Panc1 (cell line): ENCODE measurements at places on chromosomes 3 and 15. TPM values are rescaled to one million over a fixed set of nuclear protein-coding genes. Genes with fewer than 3 reads are reported as not detected.
A peak's percentile ranks its signal among the peaks of the same experiment; 100 is the strongest.

DNA sequence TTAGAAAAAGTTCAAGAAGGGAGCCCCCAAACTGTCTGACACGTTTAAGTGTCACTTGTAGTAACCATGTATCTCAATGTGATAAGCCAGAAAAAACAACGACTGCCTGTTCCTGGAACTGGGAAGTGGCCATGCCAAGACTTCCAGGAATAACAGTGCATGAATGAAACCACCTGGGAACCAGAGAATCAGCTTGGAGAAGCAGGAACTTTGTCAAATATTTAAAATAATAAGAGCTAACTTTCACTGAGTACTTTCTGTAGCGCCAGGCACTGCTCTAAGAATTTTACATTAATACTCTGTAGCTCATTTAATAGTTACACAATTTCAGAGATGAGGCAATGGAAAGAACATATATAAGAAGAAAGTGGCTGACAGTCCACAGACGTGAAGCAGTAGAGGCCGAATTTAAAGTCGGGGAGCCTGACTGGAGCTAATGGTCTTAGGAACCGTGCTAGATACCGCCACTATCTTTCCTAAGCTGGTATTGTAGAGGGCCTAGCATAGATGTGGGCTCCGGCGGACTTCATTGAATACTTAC lies 876 bp downstream of the PLSCR1 start:
- H3K27me3 ChIP-seq, result no peaks in the 10 kb centered on the region
- H3K36me3 ChIP-seq, result no peaks in the 10 kb centered on the region
- peaks cover 16% of the 10 kb centered on the region for H3K4me1 ChIP-seq
- peak overlapping the region; percentile 93 for H3K27ac ChIP-seq
- H3K4me3 ChIP-seq, result peak overlapping the region; percentile 82

GRCh38 chr3:134374105-134374790 lies at the start of gene AMOTL2:
AMOTL2 (minus strand) TSS chr3:134374447; CDS start chr3:134371433, 3,014 bp downstream.
- H3K4me1 ChIP-seq, result peaks cover 64% of the 10 kb centered on the region
- H3K36me3 ChIP-seq, result peaks cover 10% of the 10 kb centered on the region
- DNase-seq, result peak; percentile 67
- peak within 1 kb of the TSS; percentile 87 for H3K4me3 ChIP-seq
- H3K27ac ChIP-seq, result peak within 1 kb of the TSS; percentile 94
- H3K27me3 ChIP-seq, result no peaks in the 10 kb centered on the region

- no peak overlapping the region for H3K27ac ChIP-seq
- no peak overlapping the region for H3K4me3 ChIP-seq
- H3K27me3 ChIP-seq, result no peaks in the 10 kb centered on the region
These were observed 35.1 kb downstream of the FBXL2 start for GRCh38 chr3:33312361-33312760.

DNA sequence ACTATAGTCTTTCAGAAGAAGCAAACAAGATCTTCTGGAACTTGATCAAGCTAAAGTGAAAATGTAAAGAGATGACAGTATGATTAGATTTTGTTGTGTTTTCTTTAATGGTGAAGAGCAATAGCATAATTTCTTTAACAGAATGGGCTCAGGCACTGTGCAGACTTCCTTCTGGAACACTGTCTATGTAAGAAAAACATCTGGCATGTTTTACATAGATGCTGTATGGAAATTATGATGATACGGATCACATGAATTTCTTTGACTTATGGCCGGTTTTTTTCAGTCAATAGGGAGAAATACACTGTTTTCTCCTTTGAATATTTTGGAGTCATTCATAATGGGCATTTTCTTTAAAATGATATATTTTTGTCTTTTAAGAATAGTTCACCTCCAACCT lies 42.6 kb downstream of the PHLDB2 start:
- no peaks in the 10 kb centered on the region for H3K27me3 ChIP-seq
- H3K27ac ChIP-seq, result no peak overlapping the region
- no peaks in the 10 kb centered on the region for H3K36me3 ChIP-seq
- H3K4me3 ChIP-seq, result no peak overlapping the region
- no peaks in the 10 kb centered on the region; the same call in 1 of the 2 replicates for H3K4me1 ChIP-seq
- no peak for DNase-seq

GRCh38 chr3:125573216-125573615 lies 22.1 kb downstream of the OSBPL11 start:
- H3K27ac ChIP-seq, result no peak overlapping the region
- no peak for DNase-seq
- H3K27me3 ChIP-seq, result no peaks in the 10 kb centered on the region
- H3K4me1 ChIP-seq, result no peaks in the 10 kb centered on the region

DNA sequence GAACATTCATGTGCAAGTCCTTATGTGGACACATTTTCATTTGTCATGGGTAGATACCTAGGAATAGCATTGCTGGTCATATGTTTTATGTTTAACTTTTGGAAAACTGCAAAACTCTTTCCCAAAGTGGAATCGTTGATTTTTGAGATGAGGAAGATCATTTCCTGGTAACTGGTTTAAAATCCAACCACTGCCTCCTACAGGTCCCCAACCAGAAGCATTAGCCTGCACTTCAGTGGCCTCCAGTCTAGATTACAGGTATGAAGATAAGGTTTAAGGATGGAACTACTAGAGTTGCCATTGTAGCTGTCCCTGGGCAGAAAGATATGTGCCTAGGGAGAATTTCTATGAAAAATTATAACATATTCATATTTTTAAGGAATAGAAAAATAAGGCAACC lies 48.7 kb upstream of the BHLHE40 start:
- H3K4me3 ChIP-seq, result no peak overlapping the region
- no peaks in the 10 kb centered on the region for H3K36me3 ChIP-seq
- DNase-seq, result no peak
- no peaks in the 10 kb centered on the region for H3K4me1 ChIP-seq

DNA sequence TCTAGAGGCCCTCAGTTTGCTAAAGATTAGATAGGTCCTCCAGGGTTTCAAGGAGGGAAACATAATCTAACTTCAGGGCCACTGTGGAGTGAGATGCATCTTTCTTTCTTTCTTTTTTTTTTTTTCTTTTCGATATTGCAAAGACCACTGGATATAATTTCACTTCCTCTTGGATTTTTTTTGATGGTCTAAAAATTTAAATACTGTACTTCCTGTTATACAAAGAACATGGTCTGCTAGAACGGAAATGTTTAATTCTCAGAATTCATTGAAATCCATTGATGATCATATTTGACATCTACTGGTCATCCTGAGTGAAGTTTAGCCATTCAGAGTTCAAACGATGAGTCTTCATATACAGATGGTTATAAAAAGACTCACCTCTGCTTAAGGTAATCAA lies 808.8 kb upstream of the LMCD1 start:
- no peaks in the 10 kb centered on the region for H3K27me3 ChIP-seq

DNA sequence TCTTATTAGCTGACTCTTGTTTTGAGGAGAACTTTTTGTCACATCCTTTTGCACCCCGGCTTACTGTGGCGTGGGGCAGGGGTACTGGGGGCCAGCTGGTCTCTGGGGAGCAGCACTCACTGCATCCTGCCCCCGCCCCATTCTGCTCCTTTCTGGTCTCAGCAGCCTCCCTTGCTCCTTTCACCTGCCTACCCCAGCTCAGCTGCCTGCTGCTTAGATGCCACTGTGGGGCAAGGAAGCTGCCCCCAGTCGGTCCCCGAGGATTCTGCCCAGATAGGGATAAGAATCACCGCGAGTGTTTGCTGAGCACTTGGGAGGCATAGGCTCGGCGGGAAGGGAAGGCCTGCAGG lies 32.0 kb downstream of the APBA2 start:
- DNase-seq, result no peak
- no peak overlapping the region for H3K4me3 ChIP-seq
- no peaks in the 10 kb centered on the region for H3K27me3 ChIP-seq

DNA sequence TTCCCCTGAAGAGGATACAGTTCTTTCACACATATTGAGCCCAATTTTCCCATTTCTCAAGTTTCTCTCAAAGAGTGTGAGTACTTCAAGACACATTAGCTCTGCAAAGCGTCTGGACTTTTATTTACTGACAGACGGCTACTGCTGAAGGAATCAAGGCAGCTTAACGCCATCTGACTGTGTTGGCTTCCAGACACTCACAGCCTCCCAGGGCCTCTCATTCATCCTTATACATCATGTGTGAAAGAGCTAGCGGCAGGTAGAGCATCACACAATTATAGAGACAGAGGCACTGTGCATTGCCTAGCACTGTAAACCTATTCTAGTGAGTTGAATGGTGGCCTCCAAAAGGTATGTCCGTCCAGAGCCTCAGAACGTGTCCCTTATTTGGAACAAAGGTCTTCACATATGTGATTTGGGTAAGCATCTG lies 284.1 kb upstream of the STT3B start:
- DNase-seq, result no peak
- no peaks in the 10 kb centered on the region for H3K4me1 ChIP-seq
- H3K4me3 ChIP-seq, result no peak overlapping the region
- H3K27ac ChIP-seq, result no peak overlapping the region

DNA sequence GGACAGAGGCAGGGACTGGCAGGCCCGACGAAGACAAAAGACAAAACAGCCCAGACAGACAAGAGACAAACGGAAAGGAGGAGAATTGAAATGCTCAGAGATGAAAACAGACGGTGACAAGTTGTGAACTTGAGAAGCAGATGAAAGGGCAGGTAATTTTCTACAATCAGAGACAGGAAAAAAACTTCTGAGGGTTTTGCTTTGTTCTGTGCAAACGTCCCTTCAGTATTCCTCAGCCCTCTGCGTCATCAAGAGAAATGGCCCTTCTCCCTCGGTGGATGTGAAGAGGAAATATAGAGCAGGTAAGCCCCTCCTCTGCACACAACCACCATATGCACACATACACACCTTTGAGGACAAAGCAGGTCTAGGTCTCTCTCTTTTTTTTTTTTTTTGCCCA lies 206.6 kb downstream of the UACA start:
- no peaks in the 10 kb centered on the region; the same call in 1 of the 2 replicates for H3K4me1 ChIP-seq
- no peak for DNase-seq
- H3K36me3 ChIP-seq, result no peaks in the 10 kb centered on the region
- no peak overlapping the region for H3K4me3 ChIP-seq
- H3K27ac ChIP-seq, result no peak overlapping the region
- no peaks in the 10 kb centered on the region for H3K27me3 ChIP-seq

DNA sequence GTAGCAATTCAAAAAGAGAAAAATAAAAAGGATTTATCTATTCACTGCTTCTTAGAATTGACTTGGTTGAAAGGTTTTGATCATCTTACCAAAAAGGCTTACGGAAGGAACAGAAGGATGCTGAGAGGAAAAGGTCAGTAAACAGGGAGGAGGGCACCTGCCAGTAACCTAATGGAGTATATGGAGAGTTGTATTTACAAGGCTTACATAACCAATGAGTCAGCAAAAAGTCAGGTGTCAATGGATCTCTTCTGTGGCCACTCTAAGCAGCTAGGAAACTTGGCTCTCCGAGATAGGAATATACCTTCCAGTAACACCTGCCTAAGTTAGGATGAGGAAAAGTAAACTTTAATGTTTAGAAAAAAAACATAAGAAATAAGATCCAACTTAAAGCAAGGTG lies 80.5 kb upstream of the PLXND1 start:
- H3K4me1 ChIP-seq, result peaks cover 10% of the 10 kb centered on the region
- H3K27ac ChIP-seq, result no peak overlapping the region; the same call in 1 of the 2 replicates
- no peaks in the 10 kb centered on the region for H3K36me3 ChIP-seq
- no peak for DNase-seq
- H3K27me3 ChIP-seq, result no peaks in the 10 kb centered on the region

GRCh38 chr15:66894363-66894762 lies 171.0 kb upstream of the SMAD3 start:
- H3K4me3 ChIP-seq, result no peak overlapping the region
- no peaks in the 10 kb centered on the region for H3K36me3 ChIP-seq
- DNase-seq, result no peak
- peaks cover 47% of the 10 kb centered on the region for H3K4me1 ChIP-seq
- no peaks in the 10 kb centered on the region for H3K27me3 ChIP-seq

Gene CDCP1
- total RNA-seq, result 47.8 TPM

Gene RGMA
- 0.62 TPM for total RNA-seq

Gene TERB2
- not detected for total RNA-seq

Gene ILDR1
- not detected for total RNA-seq

Gene CNTN3
- not detected for total RNA-seq

Gene ZBBX
- not detected for total RNA-seq
